Vagina (tissue), 2 donors: ENCODE measurements at places on chromosomes 7 and 10.

DNA sequence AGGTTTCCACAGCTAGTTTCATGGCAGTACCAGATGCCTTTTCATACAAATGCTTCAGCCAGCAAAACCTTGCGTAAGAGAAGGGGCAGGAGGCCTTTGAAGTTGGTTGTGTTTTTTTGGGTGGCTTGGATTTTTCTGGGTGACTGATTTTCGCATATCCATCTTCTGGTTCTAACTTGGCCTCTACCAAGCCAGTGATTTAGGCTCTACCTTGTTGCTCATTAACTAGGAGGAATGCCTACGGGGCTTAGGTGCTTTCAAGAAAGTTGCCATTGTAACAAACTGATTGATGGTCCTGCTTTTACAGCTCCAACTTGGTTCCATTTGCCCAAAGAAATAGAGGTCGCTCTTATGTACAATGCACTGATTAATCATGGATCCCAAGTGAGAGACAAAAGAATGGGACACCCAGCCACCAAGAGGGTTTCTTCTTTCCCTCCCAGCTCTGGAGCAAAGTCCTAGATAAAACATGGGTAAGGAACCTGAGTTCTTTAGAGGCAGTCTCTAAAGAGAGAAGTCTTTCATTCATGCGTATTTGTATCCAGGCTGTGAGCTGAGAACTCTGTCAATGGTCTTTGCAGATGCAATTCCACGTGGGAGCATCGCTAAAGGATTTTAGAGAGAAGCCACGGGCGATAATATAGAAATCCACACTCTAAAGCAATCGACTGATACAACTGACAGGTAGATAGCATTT, 92.1 kb upstream of the FGFR2 start:
- no peak for DNase-seq

DNA sequence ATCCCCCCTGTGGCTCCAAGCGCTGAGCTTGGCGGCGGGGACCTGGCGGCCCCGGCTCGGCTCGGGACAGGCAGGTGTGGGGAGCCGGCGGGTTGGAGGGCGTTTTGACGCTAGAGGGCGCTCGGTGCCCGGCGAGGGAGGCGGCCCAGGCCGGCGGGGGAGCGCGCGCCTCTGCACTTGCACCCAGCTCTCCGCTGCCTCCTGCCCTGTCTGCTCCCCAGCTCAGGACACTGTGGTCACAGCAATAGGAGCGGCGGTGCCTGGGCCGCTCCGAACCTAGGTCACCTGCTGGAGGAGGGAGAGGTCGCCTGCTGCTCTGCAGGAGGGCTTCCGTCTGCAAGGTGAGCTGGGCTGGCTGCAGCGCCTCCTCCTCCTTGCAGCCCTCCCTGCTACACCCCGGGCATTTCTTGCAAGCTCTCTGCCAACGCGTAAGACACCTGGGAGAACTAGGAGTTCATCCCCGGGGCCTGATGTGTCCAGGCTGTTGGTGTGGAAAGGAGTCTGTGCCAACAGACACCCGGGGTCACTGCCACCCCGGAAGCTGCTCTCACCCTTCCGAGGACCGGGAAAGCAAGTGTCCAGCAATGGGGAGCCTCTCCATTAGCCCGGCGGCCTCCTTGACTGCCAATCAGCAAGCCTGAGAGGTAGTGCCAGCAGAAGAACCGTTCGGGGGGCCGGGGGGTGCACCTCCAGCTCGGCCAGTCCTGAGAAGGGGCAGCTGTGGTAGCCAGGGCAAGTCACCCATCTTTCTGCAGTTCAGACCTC, 620.4 kb downstream of the GALNT17 start:
- DNase-seq = no peak

DNA sequence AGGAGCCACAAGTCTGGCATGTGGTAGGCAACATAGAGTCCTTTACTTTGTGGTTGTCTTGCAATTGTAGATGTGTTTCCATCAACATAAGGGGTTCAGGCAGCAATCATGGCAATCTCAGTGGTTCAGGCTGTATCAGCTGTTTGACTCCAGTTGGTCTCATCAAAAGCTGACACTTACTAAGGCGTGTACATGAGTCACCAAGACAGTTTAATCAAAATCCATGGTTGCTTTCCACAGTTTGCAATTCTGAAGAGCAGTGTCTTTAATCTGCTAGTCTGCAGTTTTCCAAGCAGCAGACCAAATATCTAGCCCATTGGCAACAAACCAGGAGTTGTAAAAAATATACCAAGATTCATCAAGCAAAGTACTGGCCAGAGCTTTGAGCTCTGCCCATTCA, 210.2 kb downstream of the MDFIC start:
- DNase-seq = no peak

DNA sequence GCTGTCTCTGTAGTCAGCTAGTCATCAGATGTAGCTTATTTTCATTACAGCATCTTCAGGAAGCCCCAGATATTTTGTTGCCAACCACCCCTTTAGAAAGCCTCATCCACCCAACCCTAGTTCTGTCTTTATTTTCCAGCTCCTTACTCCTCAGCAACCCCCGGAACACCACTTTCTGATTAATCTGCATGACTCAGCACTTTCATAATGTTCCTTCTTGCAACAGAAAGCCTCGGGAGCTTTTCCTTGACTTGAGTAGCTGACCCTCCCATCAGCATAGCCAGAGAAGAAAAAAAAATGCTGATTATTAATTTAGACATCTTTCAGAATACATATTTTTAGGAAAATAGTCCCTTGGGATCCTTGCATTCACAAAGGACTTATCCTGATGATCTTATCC, 244.0 kb upstream of the CXCL12 start:
- no peak for DNase-seq

DNA sequence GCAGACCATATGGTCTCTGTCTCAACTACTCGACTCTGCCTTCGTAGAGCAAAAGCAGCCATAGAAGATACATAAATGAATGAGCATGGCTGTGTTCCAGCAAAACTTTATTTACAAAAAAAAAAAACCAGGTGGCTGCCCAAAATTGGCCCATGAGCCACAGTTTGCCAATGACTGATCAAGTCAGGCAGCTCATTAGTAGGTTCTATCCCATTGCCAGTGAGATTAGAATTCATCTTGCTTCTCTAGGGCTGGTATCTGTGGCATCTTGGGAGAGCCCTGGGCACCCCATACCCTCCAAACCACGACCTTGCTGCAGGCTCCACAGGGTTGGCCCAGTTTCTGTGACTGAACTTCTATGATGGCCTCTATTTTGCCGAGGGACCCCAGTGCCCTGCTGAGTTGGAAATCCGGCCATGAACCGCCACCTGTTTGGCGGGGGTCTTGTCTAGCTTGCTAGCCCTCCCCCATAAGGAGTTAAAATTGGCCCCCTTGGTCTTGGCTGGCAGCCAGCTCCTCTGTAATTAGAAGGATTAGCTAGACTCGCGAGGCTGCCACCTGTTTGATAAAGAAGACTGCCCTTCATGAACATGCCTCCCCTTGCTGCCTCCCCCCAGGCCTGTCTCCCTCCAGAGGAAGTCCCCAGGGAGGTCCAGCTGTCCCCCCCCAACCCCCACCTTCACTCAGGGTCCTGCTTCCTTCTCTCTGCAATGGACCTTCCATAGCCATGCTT, 83.9 kb downstream of the CHN2 start:
- no peak for DNase-seq

DNA sequence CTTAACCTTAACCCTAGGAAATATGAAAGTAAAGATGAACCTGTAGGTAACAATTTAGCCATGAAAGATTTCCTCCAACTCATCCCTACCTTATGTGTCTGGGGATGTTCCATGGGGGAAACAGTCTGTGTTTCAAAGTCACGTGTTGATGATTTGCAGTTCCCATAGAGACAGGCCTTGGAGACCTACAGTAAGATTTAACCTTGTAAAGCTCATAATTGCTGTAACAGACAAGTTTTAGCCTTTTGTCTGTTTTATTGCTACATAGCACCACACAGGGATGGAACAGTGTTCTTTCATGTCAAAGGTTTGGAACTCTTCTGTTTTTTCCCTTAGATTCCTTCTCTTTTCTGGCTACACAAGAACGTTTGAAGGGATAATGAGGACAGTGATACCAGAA, 35.2 kb upstream of the ITGA8 start:
- DNase-seq = no peak

DNA sequence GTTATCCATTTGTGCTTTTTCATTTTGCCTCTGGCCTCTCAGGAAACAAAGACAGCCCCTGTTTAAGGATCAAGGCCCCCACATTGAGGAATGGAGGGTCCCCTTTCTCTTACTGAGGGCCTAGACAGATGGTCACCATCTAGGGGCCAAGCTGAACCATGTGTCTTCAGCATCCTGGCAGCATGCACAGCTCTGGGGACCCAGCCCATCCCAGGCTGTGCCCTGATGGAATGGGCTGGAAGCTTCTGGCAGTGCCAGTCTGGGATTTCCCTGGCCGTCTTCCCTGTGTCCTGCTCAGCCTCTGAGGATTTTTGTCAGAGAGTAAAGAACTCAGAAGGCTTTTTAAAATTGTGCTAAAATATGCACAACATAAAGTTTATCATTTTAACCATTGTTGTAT, 116.8 kb downstream of the ITIH5 start:
- DNase-seq = no peak

- DNase-seq = no peak
These were observed 6.5 kb downstream of the TBRG4 start for GRCh38 chr7:45104844-45105587.

- DNase-seq = no peak
These were observed 50.5 kb downstream of the FZD1 start for GRCh38 chr7:91314591-91315323.

DNA sequence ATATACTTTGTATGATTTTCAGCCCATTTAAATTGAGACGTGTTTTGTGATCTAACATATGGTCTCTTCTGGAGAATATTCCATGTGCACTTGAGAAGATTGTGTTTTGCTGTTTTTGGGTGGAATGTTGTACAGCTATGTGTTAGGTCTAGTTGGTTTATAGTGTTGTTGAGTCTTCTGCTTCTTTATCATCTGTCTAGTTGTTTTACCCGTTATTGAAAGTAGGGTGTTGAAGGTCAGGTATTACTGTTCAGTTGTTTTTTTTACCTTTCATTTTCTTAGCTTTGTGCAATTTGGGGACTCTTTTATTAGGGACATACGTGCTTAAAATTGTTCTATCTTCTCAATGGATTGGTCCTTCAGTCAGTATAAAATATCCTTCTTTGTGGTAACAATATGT, 18.5 kb downstream of the SEPTIN7 start:
- DNase-seq = no peak

DNA sequence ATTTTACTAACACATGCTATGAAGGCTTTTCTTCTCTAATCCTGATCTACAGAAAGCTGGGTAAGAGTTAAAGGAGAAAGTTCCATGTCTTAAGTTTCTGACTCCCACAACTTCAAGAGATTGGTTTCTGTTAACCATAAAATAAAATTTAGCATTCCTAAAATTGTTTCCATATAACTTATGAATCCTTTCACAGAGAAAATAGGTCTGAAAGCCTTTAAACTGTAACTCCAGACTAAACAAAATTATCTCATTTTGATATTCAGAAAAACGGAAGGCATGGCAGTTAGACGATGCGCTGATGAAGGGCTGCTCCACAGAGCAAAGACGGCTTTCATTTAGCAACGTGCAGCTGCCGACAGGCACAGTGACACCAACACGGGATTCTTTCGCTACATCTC, 133.3 kb downstream of the SLC25A13 start:
- DNase-seq = no peak

GRCh38 chr7:55326081-55326835, 38.9 kb upstream of the LANCL2 start:
- no peak for DNase-seq

DNA sequence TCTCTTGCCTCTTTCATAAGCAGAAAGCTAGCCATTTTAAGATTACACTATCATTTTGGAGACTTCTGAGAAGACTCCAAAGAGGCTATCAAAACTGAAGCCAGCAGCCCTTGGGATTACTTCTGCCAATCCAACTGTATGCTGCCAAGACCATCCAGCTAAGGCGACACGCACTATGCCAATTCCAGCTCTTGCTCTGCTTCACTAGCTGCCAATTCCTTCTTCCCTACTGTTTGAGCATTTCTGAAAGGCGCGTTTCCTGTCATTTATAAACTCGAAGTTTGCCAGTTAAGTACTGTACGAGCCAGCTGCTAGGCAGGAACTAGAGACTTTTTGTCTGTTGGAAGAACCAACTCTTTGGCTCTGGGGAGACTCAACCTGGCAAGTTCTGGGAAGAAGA, 36.5 kb downstream of the MALSU1 start:
- DNase-seq = no peak

DNA sequence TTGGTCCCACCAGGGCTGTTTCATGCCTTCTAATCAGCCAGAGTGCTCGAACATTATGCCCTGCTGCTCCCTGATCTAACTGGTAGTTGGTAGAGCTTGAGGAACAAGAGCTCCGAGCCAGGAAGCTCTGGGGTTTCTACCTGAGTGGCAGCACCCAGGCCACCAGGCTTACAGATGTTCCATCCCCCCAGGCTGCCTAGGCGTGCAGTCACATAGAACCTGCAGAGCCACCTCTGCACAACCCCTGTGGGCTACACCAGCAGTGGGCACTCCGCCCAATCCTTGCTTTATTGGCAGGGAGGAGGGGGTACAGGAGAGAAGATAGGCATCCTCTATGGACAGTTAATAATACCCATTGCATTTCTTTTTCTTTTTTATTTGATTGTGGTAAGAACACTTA, 21.8 kb downstream of the MAP3K8 start:
- no peak for DNase-seq

DNA sequence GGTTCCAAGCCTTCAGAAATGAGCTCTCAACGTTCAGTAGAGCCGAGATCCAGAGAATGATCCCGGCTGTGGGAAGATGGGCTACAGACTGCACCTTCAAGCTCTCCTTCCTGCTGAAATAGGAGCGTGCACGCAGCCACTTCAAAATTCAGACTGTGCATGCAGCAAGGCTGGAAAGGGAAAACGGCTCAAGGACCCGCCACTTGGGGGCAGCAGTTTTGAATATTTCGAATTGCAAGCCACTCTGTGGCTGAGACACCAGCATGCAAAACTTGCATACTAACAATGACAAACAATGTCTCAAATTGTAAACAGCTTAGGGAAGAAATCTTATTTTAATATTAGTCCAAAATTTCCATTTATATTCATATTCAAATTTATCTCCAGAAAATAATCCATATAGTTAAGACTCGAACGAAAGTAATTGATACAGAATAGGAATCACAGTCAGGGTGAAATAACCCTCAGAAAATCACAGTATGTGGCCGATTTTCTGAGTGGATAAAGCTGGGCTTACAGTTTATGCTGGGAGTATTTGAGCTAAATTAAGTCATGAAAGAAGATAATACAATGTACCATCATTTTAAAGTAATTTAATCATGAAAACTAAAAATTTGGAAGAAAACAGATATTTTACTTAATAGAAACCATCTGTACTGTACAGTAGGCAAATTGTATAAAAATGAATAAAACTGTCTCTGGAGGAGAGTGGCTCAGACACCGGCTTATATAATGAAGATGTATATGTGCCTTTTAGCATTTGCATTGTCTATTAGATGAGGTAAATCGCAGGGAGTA, 137.9 kb upstream of the MKI67 start:
- DNase-seq = no peak

DNA sequence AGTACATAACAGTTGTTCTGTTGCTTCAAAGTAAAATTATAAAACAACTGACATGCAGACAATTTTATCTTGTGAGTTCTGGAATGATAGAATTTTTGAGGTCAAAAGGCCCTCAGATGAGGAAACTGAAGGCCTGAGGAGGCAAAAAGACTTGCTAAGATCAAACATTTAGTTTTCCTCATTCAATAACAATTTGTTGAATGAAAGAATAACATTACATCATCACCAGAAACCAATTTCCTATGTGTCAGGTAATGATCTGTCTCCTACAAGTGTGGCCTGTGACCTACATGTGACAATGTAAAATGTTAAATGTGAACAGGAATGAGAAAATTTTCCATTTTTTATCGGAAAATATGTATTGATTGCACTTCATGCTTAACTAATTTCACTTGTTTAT, 16.6 kb upstream of the ASB4 start:
- no peak for DNase-seq
